ENCODE measurements at places on chromosomes 13 and 19. TPM values are rescaled to one million over a fixed set of nuclear protein-coding genes. Genes with fewer than 3 reads are reported as not detected.
A peak's percentile ranks its signal among the peaks of the same experiment; 100 is the strongest.

GRCh38 chr13:103952183-103952582, 886.0 kb upstream of the SLC10A2 start:
- no peak for DNase-seq
- no peaks in the 10 kb centered on the region for H3K4me1 ChIP-seq
- no peak overlapping the region for H3K4me3 ChIP-seq
- no peak overlapping the region for H3K27ac ChIP-seq
- H3K27me3 ChIP-seq, result no peaks in the 10 kb centered on the region

GRCh38 chr13:111265701-111266035, 54.8 kb upstream of the TEX29 start:
- no peaks in the 10 kb centered on the region for H3K4me1 ChIP-seq
- H3K4me3 ChIP-seq, result no peak overlapping the region
- no peaks in the 10 kb centered on the region for H3K27me3 ChIP-seq
- no peak for DNase-seq
- peaks cover 37% of the 10 kb centered on the region for H3K36me3 ChIP-seq

DNA sequence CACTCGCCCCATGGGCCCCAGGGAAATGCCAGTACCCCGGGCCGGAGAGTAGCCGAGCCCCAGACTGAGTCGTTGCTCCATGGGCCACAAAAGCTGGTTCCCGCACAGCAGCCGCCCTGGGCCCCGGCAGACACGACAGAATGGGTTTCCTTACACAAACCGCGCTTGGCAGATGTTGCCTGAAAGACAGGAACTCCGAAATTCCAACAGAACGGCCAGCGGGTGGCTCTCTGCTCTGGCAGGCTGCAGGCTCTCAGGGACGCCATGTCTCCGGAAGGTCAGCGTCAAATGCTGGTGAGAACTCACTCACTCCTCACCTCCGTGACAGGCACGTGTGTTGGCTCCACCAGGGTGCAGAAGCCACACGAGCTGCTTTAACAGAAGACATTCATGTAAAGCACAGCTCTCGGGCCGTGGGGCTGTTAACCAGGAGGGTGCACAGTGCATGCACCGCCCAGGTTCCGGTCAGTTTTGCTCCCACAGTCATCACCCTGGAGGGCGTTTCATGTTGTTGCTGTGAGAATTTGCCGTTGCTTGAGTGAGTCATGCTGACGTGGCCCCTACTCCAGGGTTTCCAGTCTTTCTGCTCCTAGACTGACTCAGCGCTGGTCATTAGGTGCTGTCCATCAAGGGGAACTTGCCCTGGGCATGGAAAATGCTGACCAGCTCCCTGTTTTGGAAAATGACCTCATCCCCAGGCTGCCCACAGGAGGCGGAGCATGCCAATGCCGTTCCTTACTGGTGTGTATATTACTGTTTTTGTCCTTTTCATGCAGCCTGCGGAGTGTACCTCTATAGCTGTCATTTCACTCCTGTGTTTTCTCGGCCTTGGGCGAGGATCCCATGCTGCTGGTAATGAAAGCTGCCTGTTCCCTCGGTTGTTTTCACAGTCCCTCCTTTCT, 44.8 kb downstream of the ANKRD10 start:
- H3K27me3 ChIP-seq, result no peaks in the 10 kb centered on the region
- peaks cover 58% of the 10 kb centered on the region for H3K4me1 ChIP-seq
- H3K36me3 ChIP-seq, result no peaks in the 10 kb centered on the region
- peak overlapping the region; percentile 64 for H3K4me3 ChIP-seq

- H3K4me3 ChIP-seq, result no peak overlapping the region
- peaks cover 14% of the 10 kb centered on the region for H3K4me1 ChIP-seq
- no peaks in the 10 kb centered on the region for H3K36me3 ChIP-seq
- H3K27me3 ChIP-seq, result peaks cover 38% of the 10 kb centered on the region
Observed at GRCh38 chr19:40552848-40553247, 23.8 kb upstream of the SHKBP1 start.

Gene MYPOP
- total RNA-seq, result 2.7 TPM

Gene AMER2
- total RNA-seq, result not detected

DNA sequence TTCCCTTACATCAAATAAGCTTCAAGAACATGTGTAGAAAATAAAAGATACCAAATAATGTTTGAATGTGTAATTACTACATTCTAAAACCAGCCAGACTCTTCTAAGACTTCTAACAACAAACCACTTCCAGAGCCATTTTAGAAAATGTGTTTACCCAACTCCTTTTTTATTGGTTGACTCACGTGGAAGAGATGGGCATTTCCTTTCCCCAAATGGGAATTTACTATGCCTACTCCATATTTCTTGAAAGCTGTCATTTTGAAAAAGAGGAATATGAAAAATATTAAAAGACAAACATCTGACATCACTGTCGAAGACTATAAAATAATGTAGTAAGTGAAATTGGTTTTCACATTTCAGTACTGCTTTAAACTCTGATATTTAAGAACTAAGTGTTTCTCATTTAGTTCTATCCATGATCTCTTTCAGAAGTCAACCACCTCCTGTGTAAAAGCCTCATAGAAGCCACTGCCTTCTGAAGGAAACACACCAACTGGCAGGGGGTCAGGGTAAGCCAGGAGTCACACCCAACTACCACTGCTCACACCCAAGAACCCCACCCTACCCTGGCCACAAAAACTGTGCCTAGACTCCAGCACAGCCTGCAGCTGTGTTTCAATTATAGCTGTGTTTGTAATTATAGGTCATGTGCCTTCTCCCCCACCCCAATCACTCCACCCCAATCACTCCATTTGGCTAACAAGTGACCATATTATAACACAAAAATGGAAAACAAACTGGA, 86.8 kb downstream of the UBL3 start:
- no peak overlapping the region for H3K27ac ChIP-seq
- no peaks in the 10 kb centered on the region for H3K27me3 ChIP-seq
- no peak for DNase-seq
- no peak overlapping the region for H3K4me3 ChIP-seq

Gene MBD3L3
- total RNA-seq, result not detected

Gene SIGLEC8
- not detected for total RNA-seq

DNA sequence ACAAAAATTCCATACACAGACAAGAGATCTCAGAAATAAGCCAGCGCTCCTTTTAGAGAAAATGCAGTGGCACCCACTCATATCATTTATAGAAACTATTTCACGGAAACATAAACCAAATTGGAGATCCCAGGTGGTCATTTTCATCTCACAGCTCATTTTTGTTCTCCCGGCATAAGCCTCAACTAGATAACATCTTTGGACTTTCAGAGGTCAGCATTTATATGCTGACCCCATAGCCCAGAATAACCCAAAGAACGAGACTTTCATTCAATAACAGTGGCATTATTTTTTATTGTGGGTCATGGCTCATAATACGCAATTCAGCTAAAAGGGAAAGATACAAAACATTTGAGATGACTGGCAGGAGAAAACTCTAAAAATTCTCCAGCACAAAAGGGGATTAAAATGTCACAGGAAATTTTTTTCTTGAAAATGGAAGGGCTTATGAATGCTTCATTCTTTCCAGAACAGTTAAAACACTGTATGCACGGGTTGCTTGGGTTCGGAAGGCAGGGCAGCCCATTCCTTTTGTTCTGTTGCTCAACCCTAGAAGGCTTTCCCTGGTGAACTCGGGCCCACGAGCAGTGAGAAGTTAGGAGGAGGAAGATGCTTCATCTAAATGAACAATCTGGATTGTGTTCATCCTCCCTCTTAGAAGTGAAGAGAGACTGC, 24.0 kb downstream of the STARD13 start:
- peak overlapping the region; percentile 94 for H3K27ac ChIP-seq
- H3K4me3 ChIP-seq, result no peak overlapping the region
- no peaks in the 10 kb centered on the region for H3K27me3 ChIP-seq
- H3K4me1 ChIP-seq, result peaks cover 92% of the 10 kb centered on the region

Gene S1PR2
- 0.93 TPM for total RNA-seq

Gene PSG7
- not detected for total RNA-seq

Gene LMTK3
- 0.29 TPM for total RNA-seq

Gene FREM2
- not detected for total RNA-seq

- peaks cover 12% of the 10 kb centered on the region for H3K4me1 ChIP-seq
- no peak for DNase-seq
- no peak overlapping the region for H3K27ac ChIP-seq
- H3K27me3 ChIP-seq, result peaks cover 70% of the 10 kb centered on the region
- H3K4me3 ChIP-seq, result no peak overlapping the region
- no peaks in the 10 kb centered on the region for H3K36me3 ChIP-seq
Observed at GRCh38 chr13:113415825-113416224, 37.5 kb downstream of the ADPRHL1 start.

- peak overlapping the region; percentile 76 for H3K4me3 ChIP-seq
- no peaks in the 10 kb centered on the region for H3K27me3 ChIP-seq
- peaks cover 7% of the 10 kb centered on the region for H3K36me3 ChIP-seq
- peak overlapping the region; percentile 77 for H3K27ac ChIP-seq
- peaks cover 38% of the 10 kb centered on the region for H3K4me1 ChIP-seq
- DNase-seq, result peak; percentile 86
Observed at GRCh38 chr19:7944177-7944761, 803 bp upstream of the TIMM44 start.

Gene MIA
- not detected for total RNA-seq

GRCh38 chr13:31011193-31011860, 78.9 kb downstream of the TEX26 start:
- no peaks in the 10 kb centered on the region for H3K36me3 ChIP-seq
- no peak overlapping the region for H3K27ac ChIP-seq
- no peak overlapping the region for H3K4me3 ChIP-seq
- DNase-seq, result no peak
- peaks cover 1% of the 10 kb centered on the region for H3K27me3 ChIP-seq
- no peaks in the 10 kb centered on the region for H3K4me1 ChIP-seq

- no peak overlapping the region for H3K4me3 ChIP-seq
- no peaks in the 10 kb centered on the region for H3K36me3 ChIP-seq
- H3K27me3 ChIP-seq, result no peaks in the 10 kb centered on the region
- DNase-seq, result no peak
Observed at GRCh38 chr19:3720349-3720917, 12.2 kb downstream of the TJP3 start.
